ENCODE measurements at places on chromosomes 5 and 9.
A peak's percentile ranks its signal among the peaks of the same experiment; 100 is the strongest.

DNA sequence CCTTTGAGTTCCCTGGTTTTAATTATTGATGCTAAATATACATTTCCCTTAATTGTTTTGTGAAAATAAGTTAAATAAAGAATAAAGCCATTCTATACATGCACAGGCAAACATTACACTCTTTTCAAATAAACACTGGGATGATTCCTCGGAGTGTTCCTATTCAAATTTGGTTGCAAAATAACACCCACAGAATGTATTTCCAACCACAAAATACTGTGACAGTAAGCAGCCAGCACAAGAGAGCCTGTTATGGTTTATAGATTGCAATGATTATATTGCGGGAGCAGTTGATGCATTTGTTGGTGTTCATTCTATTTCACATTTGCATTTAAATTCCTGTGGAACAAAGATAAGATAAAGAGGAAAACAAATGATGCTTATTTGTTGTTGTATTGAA is 632.6 kb upstream of the WWC1 start:
- no peak for DNase-seq

GRCh38 chr5:99034336-99034735 is 105.5 kb upstream of the CHD1 start:
- DNase-seq, result no peak

DNA sequence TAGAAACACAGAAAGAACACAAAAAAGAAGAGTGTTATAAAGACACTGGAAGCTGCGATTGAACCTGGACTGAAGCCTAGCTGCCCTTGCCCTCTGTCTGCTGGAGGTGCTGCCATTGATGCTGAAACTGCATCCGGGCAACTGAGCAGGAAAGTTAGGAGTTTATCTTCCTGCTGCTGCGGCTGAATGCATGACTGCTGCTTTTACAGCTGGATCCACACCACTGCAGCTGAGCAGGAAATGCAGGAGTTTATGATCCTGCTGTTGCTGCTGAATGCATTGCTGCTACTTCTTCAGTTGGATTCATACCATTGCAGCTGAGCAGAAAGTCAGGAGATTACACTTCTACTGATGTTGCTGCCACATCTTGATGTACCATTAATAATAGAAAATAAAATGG is 21.8 kb upstream of the JAKMIP2 start:
- no peak for DNase-seq

DNA sequence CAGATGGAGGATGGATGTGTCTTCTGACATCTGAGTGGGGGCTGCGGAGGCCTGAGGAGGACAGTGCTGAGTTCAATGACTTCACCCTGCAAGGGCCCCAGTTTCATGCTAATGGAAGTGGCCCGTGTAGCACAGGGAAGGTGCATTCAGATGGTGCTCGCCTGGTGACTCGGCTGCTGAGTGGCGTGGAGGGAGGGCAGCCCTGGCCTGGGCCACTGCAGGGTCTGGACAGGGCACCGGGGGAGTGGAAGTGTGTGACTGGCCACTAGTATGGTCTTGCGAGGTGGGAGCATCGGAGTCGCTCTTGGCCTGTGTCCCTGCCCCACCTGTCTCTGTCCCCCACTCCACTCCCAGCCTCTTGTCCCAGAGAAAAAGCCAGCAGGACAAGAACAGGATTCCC is 1.7 kb upstream of the SLC9A3 start:
- DNase-seq, result no peak

- no peak for DNase-seq
Observed at GRCh38 chr5:98753507-98753906, 20.0 kb upstream of the RGMB start.

- no peak for DNase-seq
Observed at GRCh38 chr9:134570151-134570621, 71.4 kb upstream of the COL5A1 start.

GRCh38 chr5:132256783-132257130 is 739 bp upstream of the PDLIM4 start:
- DNase-seq, result no peak

DNA sequence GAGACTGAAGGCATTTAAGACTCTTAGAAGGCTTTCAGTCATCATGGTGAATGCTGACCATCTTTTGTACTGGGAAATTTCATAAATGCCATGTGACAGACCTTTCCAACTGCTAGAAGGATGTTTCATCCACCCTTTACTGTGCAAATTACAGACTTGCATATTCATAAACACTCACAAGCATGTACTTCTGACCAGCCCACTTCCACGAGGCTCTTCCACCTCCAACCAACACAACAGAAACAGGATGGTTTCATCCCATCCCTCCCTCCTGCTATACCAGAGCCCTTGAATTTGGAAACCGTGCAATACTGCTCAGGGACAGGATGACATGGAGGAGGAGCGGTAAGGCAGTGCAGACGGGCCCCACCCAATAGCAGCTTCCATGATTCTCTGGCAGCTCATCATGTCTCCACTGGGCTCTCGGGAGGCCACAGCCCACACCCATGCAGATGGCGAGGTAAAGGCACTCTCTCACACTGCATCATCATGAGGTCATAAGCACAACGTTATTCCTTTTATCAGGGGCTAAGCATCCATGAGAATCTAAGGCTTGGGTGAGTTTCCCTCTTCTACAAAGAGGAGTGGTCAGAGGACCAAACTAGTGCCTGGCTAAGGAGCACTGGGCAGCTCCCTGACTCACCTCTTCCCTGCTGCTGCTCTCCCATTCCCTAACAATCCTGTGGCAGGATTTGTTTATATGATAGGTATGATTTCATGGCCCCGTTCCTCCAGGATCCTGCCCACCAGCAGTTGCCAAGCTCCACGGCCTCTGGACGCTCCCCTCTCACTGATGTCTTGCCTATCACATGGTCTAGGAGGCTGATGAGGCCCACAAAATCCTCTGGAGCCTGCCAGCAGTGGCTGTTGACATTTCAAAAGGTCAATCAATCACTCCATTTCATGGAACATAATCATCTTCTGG is 94.4 kb upstream of the FSTL4 start:
- DNase-seq, result no peak

- no peak for DNase-seq
Observed at GRCh38 chr5:72387985-72388384, 67.8 kb downstream of the PTCD2 start.

- peak; percentile 7 for DNase-seq
Observed at GRCh38 chr5:157857816-157858526, 974 bp downstream of the CLINT1 start.

GRCh38 chr9:120477534-120478001 is 102.4 kb downstream of the CDK5RAP2 start:
- peak; percentile 71 for DNase-seq

- peak; percentile 73 for DNase-seq
Observed at GRCh38 chr5:54867310-54867944, 118.0 kb downstream of the ESM1 start.

DNA sequence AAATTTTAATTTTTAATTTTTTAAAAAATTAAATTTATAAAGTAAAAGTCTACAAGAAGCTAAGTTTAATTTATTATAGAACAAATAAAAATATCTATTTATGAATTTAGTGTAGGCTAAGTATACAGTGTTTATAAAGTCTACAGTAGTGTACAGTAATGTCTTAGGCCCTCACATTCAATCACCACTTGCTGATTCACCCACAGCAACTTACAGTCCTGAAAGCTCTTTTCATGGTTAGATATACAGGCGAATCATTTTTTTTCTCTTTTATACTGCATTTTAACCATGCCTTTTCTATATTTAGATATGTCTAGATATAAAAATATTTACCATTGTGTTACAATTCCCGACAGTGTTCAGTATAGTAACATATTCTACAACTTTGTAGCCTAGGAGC is 55.9 kb downstream of the PCSK1 start:
- no peak for DNase-seq

DNA sequence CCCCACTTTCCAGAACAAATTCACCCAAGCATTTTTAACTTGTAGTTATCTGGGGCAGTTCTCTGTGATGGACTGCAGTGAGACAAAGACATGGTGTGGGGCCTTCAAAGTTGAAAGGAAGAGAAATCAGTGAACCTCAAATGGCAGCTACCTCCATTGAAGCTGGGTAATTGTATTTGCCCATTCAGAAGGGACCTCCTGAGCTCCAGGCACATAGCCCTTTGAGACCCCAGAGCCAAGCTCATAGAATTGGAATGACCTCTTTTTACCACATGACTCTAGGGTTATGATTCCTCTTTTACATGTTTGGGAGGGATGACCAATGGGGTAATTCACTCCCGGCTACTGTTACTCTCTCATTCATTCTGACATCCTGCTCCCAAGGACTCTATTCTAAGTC is 368.4 kb upstream of the ITGA1 start:
- no peak for DNase-seq

DNA sequence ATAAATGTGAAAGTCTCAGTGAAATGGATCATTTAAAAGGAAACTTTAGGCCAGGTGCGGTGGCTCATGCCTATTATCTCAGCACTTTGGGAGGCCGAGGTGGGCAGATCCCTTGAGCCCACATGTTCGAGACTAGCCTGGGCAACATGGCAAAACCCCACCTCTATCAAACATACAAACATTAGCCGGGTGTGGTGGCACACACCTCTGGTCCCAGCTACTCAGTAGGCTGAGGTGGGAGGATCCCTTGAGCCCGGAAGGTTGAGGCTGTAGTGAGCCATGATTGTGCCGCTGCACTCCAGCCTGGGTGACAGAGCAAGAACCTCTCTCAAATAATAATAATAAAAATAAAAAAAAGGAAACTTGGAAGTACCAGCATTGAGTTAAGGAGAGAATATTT is 176.1 kb downstream of the HSPA4 start:
- DNase-seq, result no peak

DNA sequence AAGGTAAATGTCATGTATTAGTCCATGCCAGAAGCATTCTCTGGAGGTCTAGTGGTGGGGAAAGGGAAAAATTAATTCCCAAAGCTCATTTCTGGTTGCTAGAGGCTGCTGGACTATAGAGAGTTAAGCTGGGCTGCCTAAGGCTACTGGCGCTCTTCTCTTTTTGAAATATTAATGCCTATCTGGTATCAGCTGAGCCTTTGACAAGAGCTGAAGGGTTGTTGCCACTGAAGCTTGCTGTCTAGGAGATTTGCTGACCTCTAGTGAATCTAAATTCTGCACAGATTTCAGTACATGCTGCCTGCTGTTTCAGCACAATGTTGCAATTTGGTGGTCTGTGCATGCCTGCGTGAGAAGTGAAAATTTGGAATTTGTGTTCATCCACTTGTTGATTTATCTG is 29.1 kb upstream of the PLCXD3 start:
- DNase-seq, result no peak

GRCh38 chr5:143182106-143182505 is 221.4 kb downstream of the NR3C1 start:
- DNase-seq, result no peak

GRCh38 chr9:128101231-128101661 is 26.3 kb downstream of the PTGES2 start:
- no peak for DNase-seq

- DNase-seq, result peak; percentile 58
Observed at GRCh38 chr5:98927242-98927988, 1.4 kb downstream of the CHD1 start.

GRCh38 chr5:68962757-68963484 is 130.9 kb upstream of the SLC30A5 start:
- DNase-seq, result peak; percentile 75

DNA sequence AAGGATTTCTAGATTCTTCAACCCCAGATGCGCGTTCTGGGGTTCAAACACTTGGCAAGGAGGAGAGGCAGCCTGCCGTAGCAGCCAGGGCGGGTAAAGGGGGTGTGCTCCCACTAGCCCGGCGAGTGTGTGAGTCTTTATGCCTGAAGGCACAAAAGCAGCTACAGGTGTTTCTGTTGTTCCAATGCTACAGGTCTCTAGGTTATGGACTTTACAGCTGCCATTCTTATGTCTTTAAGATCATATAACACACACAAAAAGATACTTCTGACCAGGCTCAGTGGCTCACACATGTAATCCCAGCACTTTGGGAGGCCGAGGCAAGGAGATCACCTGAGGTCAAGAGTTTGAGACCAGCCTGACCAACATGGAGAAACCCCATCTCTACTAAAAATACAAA is 133.6 kb upstream of the RETREG1 start:
- no peak for DNase-seq

DNA sequence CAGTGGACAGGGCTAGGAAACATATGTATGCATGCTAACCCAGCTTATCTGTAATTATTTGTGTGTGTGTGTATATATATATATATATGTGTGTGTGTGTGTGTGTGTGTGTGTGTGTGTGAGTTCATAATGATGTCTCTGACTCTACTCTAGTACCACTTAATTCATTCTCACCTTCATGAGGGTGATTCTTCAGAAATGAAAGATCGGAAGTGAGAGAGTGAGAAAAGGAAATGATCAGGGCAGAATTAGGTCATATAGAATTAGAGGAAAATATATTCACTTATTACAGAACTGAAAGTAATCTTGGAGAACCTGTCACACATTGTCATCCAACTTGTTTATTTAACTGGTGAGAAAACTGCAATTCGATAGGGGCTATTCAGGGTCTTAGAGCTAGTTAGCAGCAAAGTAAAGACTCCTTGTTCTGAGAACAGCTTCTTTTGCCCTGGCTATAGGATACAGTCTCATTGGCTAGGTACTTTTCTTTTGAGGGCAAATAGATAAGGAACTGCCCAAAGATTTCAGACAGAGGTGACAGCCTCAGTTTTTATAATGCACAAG is 58.8 kb downstream of the C9orf153 start:
- DNase-seq, result no peak

DNA sequence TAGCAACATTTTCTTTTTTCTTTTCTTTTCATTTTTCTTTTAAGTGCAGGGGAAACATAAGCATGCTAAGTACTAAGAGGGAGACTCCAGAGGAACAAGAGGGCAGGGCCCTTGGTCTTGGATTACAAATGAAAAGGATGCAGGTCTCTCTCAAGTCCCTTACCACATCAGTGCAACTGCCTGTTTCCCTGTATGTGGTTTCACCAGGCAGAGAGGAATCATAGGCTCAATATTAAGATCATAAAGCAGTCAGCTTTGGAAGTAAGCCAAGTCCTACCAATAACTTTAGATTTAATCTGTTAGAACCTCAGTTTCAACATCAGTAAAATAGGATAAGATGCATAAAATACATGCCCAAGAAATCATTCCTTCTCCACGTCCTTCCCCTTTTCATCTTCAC is 422.7 kb upstream of the PAPPA start:
- DNase-seq, result no peak

GRCh38 chr9:127566351-127567001 is 45.6 kb upstream of the STXBP1 start:
- DNase-seq, result no peak

GRCh38 chr5:128084228-128085167 is 932 bp downstream of the SLC12A2 start:
- DNase-seq, result peak; percentile 55

DNA sequence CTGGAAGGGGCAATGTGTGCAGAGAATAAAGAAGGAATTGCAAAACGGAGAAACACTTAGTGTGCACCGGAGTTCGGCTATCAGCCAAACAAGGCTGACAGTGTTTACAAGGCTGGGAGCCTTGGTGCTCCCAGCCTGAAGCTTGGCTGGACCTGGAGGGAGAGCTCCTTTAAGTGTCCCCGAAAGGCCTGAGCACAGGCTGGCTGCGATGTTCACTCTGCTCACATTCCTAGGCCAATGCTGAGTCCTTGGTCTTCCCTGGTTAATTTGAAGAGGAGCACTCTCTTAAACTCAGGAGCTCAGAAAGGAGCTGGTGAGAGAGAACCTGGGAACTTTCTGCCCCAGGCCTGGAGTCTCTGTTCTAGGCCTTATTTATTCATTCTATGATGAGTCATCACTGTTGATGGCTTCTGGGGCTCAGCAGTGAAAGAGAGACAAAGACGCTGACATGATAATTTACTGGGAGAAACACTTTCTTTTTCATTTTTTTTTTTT is 88.6 kb upstream of the MYO10 start:
- no peak for DNase-seq
